ENCODE measurements at places on chromosomes 2 and 18. TPM values are rescaled to one million over a fixed set of nuclear protein-coding genes. Genes with fewer than 3 reads are reported as not detected.

The AQP12B gene
- total RNA-seq: not detected

The HOXD9 gene
- 1.8 TPM for total RNA-seq

The CDK15 gene
- not detected for total RNA-seq

The OR6B2 gene
- not detected for total RNA-seq

The DRC1 gene
- not detected for total RNA-seq

GRCh38 chr2:141611981-141612380 is 518.8 kb downstream of the LRP1B start:
- no peak for DNase-seq

GRCh38 chr2:204453730-204454167 is 91.5 kb upstream of the PARD3B start:
- DNase-seq: no peak

DNA sequence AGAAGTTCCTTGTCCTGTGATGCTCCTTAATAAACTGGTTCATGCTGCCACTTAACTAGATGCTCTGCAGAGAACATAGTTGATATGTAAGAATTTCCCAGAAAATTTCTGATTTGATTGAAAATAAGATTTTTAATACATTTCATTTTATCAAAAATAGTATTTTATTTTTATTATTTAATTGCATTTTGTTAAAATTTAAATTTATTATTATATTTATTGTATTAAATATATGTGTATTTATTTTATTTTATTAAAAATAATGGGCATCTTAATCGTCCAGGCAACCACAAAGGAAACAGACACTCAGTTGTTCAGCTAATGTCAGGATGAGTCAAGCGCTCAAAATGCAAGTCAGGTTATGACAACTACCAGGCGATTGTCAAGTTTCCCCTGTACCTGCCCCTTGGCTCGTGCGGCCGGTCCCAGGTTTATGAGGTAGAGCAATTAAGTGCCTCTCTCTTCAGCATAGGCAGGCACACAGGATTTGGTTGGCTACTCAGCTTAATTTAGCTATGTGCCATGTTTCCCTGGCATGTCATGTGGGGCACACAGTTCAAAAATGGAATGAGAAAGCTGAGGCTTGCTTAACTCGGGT is 361.2 kb downstream of the RND3 start:
- no peak for DNase-seq

DNA sequence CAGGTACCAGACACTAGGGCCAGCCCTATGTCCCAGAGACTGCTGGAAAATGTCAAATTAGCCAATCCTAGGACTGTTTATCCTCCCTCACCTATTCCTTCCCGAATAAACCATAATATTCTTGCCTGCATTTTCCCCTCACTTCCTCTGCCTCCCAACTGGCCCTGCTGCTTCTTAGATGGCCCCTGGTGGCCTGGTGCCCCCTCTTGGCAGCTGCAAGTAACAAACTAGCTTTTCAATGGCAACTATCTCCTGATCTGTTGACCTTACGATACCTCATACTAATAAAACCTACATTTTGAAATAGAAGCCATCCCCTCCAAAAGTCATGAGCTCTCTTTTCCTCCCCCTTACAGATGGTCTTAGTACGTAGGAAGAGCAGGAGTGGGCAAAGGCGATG is 132.0 kb downstream of the ALPK2 start:
- no peak for DNase-seq

DNA sequence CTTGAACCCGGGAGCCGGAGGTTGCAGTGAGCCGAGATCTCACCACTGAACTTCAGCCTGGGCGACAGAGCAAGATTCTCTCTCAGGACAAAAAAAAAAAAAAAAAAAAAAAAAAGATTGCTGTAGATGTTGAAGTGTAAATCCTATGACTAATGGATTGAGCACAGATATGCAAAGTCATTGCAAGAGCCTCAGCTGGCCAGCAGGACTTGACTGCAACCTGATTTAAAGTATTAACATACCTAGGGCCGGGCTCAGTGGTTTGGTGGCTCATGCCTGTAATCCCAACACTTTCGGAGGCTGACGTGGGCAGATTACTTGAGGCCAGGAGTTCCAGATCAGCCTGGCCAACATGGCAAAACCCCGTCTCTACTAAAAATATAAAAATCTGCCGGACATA is 103.4 kb upstream of the MSH2 start:
- peak; percentile 57 for DNase-seq

DNA sequence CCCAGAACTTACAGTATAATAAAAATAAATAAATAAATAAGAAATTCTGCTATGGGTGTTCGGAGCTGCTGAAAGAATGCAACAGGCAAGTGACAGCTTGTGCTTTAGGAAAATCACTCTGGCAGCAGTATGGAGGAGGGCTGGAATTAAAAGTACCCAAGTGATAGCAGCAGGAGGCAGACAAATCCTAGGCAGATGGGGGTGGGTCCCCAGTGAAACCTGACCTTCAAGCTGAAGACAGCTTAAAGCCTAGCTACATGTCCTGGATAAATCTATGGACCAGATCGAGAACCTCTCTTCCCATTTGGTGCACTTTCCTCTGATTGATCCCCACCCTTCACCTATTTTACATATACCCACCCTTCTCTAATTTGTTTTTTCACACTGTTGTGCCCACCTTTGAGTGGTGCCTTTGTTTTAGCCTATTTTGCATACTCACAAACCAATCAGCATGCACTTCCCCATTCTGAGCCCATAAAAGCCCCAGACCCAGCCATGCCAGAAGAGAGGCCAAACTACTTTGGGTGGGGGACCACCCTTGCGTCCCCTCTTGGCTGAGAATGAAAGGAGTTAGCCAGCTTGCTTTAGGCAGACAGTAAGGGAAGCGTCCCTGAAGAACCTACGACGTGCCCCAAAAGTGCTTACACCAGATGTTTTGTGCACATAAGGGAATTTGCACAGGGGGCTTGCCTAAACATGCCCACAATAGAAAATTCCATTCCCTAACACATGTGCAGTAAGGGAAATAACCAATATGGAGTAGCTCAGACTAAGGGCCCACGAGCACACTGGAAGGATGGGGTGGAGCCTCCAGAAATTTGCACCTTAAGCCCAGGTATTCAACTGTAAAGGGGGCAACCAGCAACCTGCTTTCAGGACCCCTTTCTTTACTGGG is 3.0 kb downstream of the METTL8 start:
- DNase-seq: no peak

GRCh38 chr2:55014962-55015939 is 35.0 kb downstream of the RTN4 start:
- DNase-seq: peak; percentile 41

- DNase-seq: no peak
These were observed 134.5 kb upstream of the CAB39 start for GRCh38 chr2:230578106-230578505.

DNA sequence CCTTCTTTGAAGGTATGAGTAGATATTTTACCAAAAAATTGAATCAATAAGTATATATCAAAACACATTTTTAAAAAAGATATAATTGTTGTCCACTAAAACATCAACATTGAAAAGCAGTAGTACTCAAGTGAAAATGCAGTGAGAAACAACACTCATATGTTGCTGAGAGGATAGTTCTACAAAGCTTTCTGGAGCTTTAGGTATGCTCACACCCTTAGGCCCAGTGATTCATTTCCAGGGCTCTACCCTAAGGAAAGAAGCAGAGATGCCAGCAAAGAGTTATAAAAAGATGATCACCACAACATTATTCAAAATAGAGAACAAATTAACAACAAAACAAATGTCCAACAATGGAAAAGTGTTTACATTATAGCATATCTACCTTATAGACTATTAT is 197.3 kb upstream of the CCDC150 start:
- DNase-seq: no peak

- DNase-seq: no peak
These were observed 691.9 kb downstream of the ERBB4 start for GRCh38 chr2:211846714-211847113.

DNA sequence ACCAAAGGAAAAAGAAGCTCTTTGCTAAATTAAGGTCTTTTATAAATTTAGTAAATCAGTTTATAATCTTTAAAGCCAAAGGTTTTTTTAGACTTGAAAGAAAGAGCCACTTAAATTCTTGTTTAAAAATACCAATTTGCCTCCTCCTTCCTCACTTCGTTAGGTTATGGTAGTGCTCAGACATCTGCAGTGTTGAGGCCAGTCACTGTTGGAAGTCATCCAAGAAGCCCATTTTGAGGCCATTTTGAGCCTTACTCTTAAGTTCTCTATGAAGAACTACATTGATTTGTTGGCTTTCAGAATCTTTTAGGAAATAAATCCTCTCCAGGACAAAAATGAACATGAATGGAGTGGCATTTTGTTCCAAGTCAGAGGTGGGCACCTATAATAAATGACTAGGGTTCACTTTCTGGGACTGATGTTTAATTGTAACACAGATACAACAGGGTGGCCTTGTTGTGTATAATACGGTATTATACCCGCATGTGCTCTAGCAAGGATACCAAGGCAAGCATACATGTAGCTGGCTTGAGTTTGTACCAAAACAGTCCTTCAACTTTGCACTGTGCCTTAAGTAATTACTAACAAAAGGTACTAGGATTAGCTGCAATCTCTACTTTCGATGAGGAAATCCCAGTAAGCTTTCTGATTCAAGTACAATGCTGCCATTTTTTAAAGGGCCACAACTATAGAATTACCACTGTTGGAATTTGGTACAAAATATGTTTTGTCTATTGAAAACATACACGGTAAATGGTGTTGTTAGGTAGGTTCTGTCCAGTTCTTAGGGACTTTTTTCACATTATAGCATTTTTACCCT is 22.8 kb downstream of the SLC66A3 start:
- DNase-seq: no peak

DNA sequence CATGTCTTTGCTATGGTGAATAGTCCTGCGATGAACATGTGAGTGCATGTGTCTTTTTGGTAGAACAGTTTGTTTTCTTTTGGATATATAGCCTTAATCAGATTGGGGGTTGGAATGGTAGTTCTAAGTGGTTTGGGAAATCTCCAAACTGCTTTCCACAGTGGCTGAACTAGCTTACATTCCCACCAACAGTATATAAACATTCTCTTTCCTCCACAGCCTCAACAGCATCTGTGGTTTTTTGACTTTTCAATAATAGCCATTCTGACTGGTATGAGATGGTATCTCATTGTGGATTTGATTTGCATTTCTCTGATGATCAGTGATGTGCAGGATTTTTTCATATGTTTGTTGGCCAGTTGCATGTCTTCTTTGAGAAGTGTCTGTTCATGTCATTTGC is 112.2 kb upstream of the SESTD1 start:
- no peak for DNase-seq

DNA sequence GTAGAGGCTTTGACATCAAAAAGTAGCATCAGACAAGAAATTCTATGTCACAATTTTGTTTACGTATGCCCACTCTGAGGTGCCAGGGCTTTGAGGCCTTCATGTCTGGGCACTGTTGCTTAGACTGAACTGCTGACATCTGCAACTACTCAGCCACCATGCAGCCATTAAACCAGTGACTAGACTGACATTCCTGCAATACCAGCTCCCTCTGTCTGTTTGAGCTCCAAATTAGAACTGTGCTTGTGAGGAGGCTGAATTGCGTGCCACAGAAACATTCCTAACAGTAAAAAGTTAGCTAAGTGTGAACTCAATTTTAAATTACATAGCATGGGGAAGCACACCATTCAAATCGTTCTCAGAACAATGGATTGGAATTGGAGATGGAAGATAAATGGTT is 163.2 kb downstream of the INSIG2 start:
- DNase-seq: no peak

DNA sequence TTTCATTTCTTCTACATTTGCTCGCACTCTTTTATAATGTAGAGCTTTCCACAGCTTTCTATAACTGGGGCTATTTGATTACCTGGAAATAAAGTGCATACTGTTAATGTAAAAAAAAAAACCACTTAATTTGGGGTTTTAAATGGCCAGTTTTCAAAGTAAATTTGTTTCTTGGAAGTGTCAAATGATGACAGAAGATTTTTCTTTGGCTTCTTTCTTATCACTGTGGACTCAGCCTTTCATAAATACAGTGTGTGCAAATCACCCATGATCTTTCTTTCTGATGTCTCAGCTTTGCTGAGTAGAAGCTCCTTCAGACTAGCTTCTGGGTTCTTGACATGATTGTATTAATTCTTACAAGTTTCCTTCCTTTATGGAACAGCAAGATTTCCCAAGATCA is 525.6 kb downstream of the PARD3B start:
- no peak for DNase-seq

DNA sequence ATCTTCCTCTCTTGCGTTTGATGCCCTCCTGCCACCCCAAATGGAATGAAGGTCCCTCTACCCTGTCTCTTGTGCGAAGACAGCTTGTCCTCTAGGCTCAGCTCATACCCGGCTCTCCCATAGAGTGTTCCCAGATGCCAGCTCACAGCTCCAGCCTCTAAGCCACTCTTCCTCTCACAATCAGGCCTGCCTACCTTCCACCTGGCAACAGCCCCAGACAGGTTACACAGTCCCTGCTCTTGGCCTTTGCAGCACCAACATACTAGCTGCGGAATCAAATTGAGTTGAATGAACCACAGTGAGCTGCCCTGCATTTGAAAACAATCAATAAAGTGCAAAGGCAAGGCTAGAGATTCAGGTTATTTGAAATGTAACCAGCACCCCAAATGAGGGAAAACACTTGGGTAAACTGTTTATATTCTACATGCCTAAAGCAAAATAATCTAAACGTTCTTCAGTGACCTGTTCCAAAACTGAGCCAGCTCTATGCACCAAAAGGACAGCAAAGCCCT is 105.1 kb downstream of the COL4A4 start:
- no peak for DNase-seq

- peak; percentile 56 for DNase-seq
These were observed 99.5 kb downstream of the MAPK4 start for GRCh38 chr18:50659091-50660003.

- no peak for DNase-seq
These were observed 31.0 kb downstream of the KCNK3 start for GRCh38 chr2:26723475-26723874.

- no peak for DNase-seq
These were observed 65.5 kb downstream of the COMMD1 start for GRCh38 chr2:61970807-61971556.

DNA sequence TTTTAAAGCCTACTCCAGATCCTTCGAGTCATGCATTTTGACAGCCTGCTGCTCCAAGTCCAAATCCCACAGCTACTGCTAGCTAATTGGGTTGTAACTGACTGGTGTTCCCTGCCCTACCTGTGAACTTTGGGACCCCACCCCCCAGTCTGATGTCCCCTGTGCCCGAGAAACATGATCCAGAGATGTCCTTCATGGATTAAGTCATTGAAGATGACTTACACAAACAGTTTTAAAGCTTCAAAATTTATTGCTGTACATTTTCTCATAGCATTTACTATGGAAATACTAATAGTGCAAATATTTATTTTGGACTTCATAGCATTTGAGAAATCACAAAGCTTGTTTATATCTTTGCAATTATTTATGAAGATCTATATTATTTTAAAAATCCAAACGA is 73.1 kb downstream of the MBD2 start:
- no peak for DNase-seq

DNA sequence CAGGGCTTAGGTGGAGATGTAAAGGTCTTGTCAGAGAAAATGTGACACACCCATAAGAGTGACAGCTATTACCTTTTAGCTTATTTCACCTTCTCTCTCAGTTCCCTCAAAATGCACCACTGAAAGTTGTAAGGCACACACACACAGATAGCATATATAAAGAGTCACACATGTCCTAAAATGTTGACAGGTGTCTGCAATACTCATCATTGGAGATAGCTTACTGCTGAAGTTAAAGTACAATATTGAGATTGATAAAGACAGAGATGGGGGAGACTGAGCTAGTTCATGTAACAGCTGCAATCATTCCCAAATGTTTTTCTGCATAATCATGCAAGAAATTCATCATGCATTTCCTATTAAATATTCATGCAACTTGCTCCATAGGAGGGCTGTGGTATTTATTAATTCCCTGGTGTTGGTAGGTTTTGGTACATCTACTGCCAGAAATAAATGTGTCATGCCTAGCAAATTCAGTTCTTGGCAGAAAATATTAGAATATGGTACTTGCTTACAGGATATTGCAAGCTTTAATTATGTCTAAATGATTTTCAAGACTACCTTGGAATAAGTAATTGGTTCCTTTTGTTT is 118.8 kb upstream of the RBMS1 start:
- no peak for DNase-seq

All from gastrocnemius medialis (tissue), 4 donors.